Liver (tissue), 10 donors: ENCODE measurements at places on chromosomes 7 and 10. TPM values are rescaled to one million over a fixed set of nuclear protein-coding genes. Genes with fewer than 3 reads are reported as not detected.

The CFAP46 gene
- 0.59 TPM for total RNA-seq

- H3K36me3 ChIP-seq: peaks cover 1% of the 10 kb centered on the region
- no peak overlapping the region for H3K4me3 ChIP-seq
- no peaks in the 10 kb centered on the region for H3K4me1 ChIP-seq
- no peak for DNase-seq
- H3K27me3 ChIP-seq: no peaks in the 10 kb centered on the region
These were observed 37.8 kb downstream of the PDLIM1 start for GRCh38 chr10:95253007-95253406.

The GPRIN2 gene
- total RNA-seq: 0.09 TPM

GRCh38 chr10:86224354-86225102, 142.1 kb downstream of the GRID1 start:
- H3K36me3 ChIP-seq: no peaks in the 10 kb centered on the region
- no peaks in the 10 kb centered on the region for H3K4me1 ChIP-seq
- no peak overlapping the region for H3K4me3 ChIP-seq
